Tibial nerve (tissue), 4 donors: ENCODE measurements at places on chromosomes 13 and 19. TPM values are rescaled to one million over a fixed set of nuclear protein-coding genes. Genes with fewer than 3 reads are reported as not detected.
A peak's percentile ranks its signal among the peaks of the same experiment; 100 is the strongest.

GRCh38 chr13:106052200-106052767 is 483.2 kb downstream of the EFNB2 start:
- no peaks in the 10 kb centered on the region for H3K4me1 ChIP-seq
- no peaks in the 10 kb centered on the region for H3K36me3 ChIP-seq
- no peaks in the 10 kb centered on the region for H3K27me3 ChIP-seq
- no peak overlapping the region for H3K27ac ChIP-seq

GRCh38 chr19:54329476-54330165 is 9.3 kb downstream of the LILRA4 start:
- no peak overlapping the region for H3K4me3 ChIP-seq
- no peak overlapping the region for H3K27ac ChIP-seq
- H3K36me3 ChIP-seq = no peaks in the 10 kb centered on the region

DNA sequence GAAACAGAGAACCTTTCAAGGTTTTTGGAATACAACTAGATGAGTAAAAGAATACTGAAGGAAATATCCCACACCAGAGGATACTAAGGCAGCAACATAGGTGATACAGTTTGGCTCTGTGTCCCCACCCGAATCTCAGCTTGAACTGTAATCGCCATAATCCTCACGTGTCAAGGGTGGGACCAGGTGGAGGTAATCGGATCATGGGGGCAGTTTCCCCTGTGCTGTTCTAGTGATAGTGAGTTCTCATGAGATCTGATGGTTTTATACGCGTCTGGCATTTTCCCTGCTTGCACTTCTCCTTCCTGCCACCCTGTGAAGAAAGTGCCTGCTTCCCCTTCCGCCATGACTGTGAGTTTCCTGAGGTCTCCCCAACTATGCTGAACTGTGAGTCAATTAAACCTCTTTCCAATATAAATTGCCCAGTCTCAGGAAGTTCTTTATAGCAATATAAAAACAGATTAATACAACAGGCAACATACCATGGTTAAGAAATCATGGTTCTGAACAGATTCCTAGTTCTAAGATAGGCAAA is 97.0 kb downstream of the ABCC4 start:
- no peaks in the 10 kb centered on the region for H3K27me3 ChIP-seq
- no peak overlapping the region for H3K4me3 ChIP-seq
- no peaks in the 10 kb centered on the region for H3K36me3 ChIP-seq
- H3K4me1 ChIP-seq = no peaks in the 10 kb centered on the region
- no peak for DNase-seq
- H3K27ac ChIP-seq = no peak overlapping the region

DNA sequence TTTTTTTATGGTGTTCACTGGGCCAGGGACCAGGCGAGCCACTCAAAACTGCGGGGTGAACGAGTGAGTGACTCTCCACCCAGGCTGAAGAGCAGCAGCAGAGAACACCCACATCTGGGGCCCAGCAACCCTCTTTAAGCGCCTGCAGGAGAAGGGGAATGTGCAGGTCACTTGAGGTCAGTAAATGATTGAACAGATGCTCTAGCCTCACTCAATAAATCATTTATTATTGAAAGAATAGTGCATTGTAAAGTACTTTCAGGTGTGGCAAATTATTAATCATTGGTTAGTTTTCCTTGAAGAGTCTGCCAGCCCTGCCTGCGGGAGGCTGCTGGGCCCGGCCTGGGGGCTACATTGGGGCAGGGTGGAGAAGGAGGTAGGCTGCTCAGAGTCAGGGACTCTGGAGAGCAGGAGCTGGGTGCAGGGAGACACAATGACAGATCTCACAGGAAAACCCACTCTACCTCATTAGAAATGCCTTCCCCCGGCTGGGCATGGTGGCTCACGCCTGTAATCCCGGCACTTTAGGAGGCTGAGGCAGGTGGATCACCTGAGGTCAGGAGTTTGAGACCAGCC is 42.5 kb downstream of the ABCC4 start:
- H3K27ac ChIP-seq = no peak overlapping the region
- H3K27me3 ChIP-seq = no peaks in the 10 kb centered on the region
- H3K36me3 ChIP-seq = no peaks in the 10 kb centered on the region
- no peak overlapping the region for H3K4me3 ChIP-seq
- DNase-seq = no peak
- H3K4me1 ChIP-seq = no peaks in the 10 kb centered on the region

- no peaks in the 10 kb centered on the region for H3K4me1 ChIP-seq
- peak overlapping the region; percentile 91 for H3K27ac ChIP-seq
- no peaks in the 10 kb centered on the region for H3K27me3 ChIP-seq
- DNase-seq = no peak
- no peaks in the 10 kb centered on the region for H3K36me3 ChIP-seq
Observed at GRCh38 chr19:40663695-40664692, 26.5 kb downstream of the NUMBL start.

DNA sequence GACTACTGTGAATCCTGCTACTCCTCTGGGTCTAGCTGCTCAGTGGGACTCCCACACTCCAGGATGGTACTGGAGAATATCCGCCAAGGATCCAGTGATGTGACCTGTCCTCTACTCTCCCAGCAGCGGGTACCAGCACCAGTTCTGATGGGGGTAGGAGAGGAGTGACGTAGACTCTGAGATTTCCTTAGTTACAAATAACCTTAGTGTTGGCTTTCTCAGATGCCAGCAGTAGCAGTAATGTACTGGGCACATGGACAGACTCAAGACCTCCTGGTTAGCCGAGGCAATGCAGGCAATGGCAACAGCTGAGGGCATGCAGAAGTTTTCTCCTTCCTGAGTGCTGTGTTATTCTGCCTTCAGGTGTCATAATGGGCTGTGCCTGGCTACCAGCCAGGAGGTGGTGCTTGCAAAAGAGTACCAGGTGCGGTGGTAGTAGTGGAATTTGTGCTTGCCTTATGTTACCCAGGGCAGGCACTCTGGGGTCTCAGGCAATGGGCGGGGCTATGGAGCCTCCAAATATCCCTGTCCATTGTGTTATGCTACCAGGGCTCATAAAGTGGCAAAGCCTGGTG is 105.3 kb upstream of the KLF5 start:
- no peak overlapping the region for H3K4me3 ChIP-seq
- no peak for DNase-seq
- H3K36me3 ChIP-seq = no peaks in the 10 kb centered on the region

- no peak overlapping the region for H3K4me3 ChIP-seq
- no peak for DNase-seq
- H3K27ac ChIP-seq = no peak overlapping the region
- H3K27me3 ChIP-seq = no peaks in the 10 kb centered on the region
Observed at GRCh38 chr13:103168901-103169508, 102.8 kb upstream of the SLC10A2 start.

- H3K27ac ChIP-seq = no peak overlapping the region
- H3K27me3 ChIP-seq = no peaks in the 10 kb centered on the region
- no peaks in the 10 kb centered on the region for H3K36me3 ChIP-seq
- no peak for DNase-seq
- no peak overlapping the region for H3K4me3 ChIP-seq
Observed at GRCh38 chr13:44278166-44278565, 95.5 kb upstream of the SERP2 start.

DNA sequence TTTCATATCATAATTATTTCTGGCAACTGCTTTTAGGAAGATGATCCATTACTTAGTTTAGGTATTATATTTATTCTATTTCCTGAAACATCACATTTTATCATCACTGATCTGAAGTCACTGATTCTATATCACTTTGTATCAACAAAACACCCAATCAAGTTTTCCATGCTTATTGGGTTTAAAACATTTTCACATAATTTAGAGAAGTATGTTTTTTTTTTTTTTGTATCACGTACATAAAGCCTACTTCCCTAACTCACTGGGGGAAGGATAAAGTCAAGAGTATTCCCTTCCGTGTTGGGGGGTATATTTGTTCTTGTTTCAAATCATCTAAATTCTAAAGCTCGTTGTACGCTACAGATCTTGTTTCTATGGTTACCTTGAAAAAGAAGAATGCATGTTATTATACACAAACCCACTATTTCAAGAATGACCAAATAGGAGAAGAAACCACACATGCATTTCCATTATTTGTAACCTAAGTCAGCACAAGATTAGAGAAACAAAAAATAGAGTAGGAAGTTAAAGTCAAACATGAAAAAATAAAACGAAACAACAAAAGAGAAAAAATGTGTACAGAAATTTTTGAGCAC is 637.2 kb upstream of the MIR17HG start:
- no peaks in the 10 kb centered on the region for H3K4me1 ChIP-seq
- DNase-seq = no peak
- H3K27me3 ChIP-seq = no peaks in the 10 kb centered on the region
- H3K27ac ChIP-seq = no peak overlapping the region
- H3K4me3 ChIP-seq = no peak overlapping the region

GRCh38 chr13:26909477-26909876 is 148.9 kb upstream of the GPR12 start:
- no peak overlapping the region for H3K27ac ChIP-seq
- H3K4me3 ChIP-seq = no peak overlapping the region
- H3K27me3 ChIP-seq = no peaks in the 10 kb centered on the region
- DNase-seq = no peak
- H3K36me3 ChIP-seq = no peaks in the 10 kb centered on the region

DIRAS1 gene
- 0.90 TPM for total RNA-seq

USHBP1 gene
- 29.1 TPM for total RNA-seq

BSPH1 gene
- not detected for total RNA-seq

ZNF560 gene
- not detected for total RNA-seq

ZNF665 gene
- total RNA-seq = 19.6 TPM
